ENCODE measurements at places on chromosomes 4 and X. TPM values are rescaled to one million over a fixed set of nuclear protein-coding genes. Genes with fewer than 3 reads are reported as not detected.

SMIM14 gene
- 29.1 TPM for total RNA-seq

RAB9B gene
- total RNA-seq: 0.46 TPM

SPANXB1 gene
- not detected for total RNA-seq

- no peak for DNase-seq
Measured at GRCh38 chr4:25252230-25253070, 18.6 kb downstream of the PI4K2B start.

- no peak for DNase-seq
Measured at GRCh38 chrX:97847885-97848679, 964.4 kb downstream of the RPA4 start.

DNA sequence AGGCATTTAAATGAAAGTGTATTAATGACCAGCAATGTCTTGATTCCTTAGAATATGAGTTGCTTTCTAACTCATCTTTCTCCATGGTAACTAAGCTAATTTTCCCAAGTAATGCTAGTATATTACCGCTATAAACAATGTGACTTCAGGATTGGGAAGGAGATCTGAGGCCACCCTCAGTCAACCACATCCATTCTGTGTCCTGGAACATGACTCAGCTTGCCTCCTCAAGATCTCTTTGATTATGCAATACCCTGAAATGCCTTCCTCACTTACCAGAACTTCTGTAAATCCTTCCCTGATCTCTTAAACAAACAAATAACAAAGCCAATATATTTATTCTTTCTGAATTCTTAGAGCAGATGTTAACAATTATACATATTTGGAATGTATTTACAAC lies 1495.5 kb downstream of the PCDH18 start:
- no peak for DNase-seq

DNA sequence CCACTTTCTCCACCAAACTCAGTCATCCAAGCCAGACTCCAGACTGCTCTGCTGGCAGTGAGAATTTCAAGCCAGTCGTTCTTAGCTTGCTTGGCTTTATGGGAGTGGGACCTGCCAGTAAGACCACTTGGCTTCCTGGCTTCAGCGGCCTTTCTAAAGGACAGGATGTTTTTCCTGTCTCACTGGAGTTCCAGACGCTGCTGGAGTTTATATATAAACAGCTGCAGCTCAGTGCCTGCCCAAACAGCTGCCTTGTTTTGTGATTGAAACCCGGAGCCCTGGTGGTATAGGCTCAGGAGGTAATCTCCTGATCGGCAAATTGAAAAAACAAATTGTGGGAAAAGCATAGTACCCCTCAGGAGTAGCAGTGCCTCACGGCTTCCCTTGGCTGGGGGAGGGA lies 1165.8 kb upstream of the ADGRL3 start:
- DNase-seq: no peak

DNA sequence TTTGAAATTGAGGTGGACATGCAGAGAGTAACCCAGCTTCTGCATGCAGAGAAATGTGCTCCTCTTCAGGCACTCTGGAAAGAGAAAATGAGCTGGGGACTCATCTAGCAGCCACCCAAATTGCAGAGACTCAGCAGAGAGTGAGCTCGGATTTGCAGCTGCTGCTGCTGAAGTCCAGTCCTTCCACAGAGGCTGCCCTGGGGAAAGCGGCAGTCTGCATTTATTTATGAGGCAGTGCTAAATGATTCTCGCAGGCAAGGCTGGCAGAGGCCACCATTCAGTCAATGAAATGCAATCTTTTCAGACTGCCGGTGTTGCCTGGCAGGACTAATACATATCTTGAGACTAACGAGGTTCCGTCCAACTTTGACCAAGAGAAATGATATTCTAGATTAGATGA lies 404.8 kb downstream of the NLGN4X start:
- no peak for DNase-seq

DNA sequence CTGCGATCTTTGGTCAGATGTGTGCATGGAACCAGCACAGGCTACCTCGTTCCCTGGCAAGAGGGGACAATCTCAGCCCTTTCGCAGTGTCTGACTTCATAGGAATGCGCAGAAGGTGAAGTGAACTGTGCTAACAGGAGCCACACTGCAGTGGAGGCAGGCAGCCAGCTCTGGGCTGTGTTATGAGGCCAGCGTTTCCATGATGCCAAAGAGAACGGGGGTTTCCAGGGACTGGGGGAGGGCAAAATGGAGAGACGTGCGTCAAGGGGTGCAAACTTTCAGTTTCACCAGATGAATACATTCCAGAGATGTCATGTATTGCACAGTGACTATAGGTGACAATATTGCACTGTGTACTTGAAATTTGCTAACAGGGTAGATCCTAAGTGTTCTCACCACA lies 30.4 kb downstream of the CLDN34 start:
- DNase-seq: no peak

GRCh38 chr4:106325800-106326199 lies 9.4 kb downstream of the AIMP1 start:
- no peak for DNase-seq

DNA sequence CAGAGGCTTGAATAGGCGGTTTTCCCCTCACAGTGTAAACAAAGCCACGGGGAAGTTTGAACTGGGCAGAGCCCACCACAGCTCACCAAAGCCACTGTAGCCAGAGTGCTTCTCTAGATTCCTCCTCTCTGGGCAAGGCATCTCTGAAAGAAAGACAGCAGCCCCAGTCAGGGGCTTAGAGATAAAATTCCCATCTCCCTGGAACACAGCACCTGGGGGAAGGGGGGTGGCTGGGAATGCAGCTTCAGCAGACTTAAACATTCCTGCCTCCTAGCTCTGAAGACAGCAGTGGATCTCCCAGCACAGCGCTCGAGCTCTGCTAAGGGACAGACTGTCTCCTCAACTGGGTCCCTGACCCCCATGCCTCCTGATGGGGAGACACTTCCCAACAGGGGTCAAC lies 44.0 kb upstream of the USP38 start:
- DNase-seq: no peak

- no peak for DNase-seq
Measured at GRCh38 chrX:150182161-150182560, 181.0 kb upstream of the MAMLD1 start.

DNA sequence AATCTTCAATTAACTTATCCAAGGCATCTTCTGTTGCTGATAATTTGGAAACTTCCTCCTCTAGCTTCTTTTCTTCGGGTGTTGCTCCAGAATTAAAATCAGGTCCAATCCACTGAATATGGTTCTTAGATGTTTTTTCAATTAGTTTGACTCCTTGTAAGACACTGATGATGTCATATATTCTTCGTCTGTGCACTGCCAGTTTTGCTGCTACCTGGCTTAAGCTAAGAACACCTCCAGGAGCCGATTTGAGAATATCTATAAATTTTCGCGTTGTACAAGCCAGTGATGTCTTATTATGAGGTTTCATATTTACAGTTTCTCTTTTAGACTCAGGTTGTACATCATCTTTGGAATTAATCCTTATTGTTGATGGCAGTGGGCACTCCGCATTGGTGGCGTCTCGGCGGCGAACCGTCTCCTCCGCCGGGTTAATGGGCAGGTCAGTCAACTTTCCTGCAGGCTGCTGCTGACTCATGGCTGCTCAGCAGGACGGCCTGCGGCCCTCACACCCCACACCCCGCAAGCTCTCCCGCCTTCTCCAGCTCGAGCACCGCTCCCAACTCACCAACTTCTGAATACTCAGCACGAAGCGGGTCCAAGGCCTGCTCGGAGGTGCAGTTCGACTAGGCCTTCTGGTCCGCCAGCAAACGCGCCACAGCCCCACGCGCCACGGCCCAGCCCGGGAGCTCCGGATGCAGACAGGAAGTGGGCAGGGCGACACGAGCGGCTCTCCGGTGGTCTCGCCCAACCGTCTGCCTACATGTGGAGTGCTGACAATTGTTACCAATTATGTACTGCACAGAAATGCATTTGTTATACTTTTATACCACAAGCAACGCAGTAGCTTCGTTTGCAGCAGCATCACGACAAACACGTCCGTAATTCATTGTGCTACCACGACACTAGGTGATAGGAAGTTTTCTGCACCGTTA lies 49.2 kb upstream of the FHL1 start:
- peak; percentile 41 for DNase-seq

GRCh38 chr4:187633245-187633644 lies 362.3 kb upstream of the ZFP42 start:
- no peak for DNase-seq

All from H1 (cell line).